Ascending aorta (tissue), 2 donors: ENCODE measurements at places on chromosomes 1 and 21. TPM values are rescaled to one million over a fixed set of nuclear protein-coding genes. Genes with fewer than 3 reads are reported as not detected.

The A3GALT2 gene
- not detected for total RNA-seq

The LCE2A gene
- not detected for total RNA-seq

The ELOA gene
- 22.6 TPM for total RNA-seq

The ATF3 gene
- 79.1 TPM for total RNA-seq

The CHTOP gene
- 58.9 TPM for total RNA-seq

The IRF6 gene
- 7.6 TPM for total RNA-seq

The HPDL gene
- not detected for total RNA-seq

The HTR6 gene
- total RNA-seq = not detected

The TRIM67 gene
- total RNA-seq = not detected

The UTP25 gene
- total RNA-seq = 3.6 TPM

DNA sequence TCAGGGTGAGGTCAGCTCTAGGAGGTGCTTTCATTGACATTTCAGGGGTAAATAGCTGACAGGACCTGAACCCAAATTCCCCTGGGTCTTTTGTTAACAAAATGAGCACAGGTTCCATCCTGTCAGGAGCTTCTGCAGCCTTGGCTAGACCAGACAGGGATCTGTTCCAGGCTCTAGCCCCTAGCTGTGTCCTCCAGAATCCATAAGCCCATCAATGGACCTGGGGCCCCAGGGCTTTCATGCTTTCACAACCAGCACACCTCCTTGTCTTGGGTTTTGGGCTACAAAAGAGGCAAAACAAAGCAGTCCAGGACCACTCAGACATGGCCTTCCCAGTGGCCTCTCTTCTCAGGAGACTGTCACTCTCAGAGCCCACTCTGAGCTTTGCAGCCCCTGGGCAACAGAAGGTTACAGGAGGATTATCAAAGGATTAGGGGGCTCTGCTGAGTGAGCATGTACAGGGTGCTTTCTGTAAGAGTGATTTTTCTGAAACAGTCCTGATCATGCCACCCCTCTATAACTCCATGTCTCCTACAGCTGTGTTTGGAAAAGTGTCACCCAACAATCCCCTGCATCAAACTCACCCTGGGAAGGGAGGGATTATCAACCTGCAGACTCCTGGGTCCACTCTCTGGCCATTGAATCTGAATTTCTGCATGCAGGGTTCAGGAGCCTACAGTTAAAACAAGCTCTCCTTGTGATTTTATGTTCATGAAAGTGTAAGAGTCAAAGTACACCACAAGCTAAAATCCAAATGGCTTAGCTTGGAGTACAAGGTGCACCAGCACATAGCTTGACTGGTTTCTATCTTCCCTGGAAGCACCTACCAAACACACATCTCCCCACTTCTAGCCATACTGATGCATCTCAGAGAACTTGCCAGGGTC, 67.7 kb upstream of the GCLM start:
- DNase-seq = no peak

- DNase-seq = no peak
Observed at GRCh38 chr1:179743679-179744400, 749 bp downstream of the FAM163A start.

DNA sequence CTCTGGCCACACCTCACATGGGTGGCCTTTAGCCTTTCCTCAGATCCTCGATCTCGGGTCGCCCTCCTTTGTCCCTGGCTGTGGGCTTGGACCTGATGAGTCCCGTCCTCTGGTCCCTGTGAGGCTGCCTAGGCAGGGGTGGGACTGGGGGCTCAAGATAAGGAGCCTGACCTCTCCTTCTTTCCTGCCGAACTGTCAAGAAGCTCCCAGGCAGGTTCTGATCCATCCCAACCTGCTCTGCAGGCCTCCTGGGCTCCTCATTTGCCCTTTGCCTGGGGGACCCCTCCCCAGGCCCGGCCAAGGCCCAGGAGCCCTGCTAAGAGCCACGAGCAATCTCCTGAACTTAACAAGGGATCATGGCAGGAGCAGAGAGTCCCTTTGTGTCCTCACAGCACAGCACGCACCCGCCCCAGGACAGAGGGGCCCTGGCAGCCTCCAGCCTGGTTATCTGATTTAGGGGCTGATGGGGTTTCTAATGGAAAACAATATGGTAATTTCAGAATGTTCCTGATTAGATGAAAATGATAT, 82.4 kb upstream of the POU3F1 start:
- no peak for DNase-seq

- no peak for DNase-seq
Observed at GRCh38 chr1:154940651-154941194, 4.2 kb upstream of the PMVK start.

GRCh38 chr1:203954788-203955552, 93.6 kb downstream of the SNRPE start:
- no peak for DNase-seq

DNA sequence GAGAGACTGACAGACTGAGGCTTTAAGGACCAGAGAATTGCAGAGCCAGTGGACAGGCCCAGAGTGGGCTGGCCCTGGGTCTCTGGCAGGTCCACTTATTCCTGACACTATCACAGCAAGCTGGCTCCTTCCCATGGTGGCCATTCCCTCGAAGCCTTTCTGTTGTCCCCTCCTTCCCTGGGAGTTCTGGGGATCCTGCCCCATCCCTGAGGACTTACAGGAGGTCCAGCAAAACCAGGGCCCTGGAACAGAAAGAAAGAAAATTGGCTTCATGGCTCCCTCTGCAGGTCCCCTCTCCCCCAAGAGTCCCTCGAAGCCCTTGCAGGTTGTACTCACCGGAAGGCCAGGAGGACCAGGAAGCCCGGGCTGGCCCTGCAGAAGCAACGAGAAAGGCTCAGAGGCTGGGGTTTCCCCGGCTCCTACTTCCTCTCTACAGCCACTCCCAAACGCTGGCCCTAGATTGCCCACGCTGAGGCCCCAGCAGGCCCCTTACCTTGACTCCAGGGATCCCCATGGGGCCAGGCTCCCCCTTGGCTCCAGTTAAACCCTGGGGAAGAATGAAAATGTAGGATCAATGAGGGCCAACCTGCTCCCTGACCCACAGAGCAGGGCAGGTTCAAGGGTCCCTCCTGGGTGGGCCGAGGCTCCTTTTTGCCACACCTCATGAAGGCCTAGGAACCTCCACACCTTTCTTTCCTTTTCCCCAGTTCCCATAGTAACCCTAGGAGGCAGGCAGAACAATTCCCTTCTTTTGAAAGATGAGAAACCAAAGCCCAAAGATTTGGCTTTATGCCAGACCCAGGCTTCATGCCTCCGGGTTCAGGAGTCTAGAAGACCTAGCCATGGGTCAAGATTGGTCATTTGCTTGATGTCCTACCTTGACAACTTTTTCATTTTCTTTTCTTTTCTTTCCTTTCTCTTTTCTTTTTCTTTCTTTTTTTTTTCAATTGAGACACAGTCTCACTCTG, 4.6 kb downstream of the COL9A2 start:
- no peak for DNase-seq

DNA sequence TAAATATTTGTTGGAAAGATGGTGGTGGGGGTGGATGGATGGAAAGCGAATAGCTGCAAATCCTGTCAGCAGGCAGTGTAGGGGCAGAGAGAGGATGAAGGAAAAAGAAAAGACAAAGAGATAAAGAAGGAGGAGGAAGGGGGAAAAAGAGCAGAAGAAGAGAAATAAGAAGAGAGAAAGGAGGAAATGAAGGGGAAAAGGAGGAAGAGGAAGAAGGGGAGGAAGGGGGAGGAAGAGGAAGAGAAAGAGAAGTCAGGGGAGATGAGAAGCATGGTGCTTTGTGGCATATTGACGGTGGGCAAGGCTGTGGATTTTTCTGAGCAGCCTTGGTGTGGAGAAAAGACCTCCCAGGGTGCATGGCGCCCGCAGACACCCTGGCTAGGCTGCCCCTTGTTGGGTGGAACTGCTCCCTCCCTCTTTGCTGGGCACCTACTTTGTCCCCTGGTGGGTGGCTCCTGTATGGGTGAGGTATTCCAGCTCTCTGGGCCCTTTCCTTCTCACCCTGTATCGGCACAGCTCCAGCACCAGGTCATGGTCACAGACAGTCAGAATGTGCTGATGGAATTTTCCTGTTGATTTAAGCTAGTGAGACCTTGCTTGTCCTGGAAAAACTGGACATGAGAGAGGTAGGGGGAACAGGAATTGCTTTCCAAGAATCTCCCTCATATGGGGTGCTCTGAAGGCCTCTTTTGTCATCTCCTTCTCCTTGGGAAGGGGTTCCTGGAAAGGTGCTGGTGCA, 45.7 kb upstream of the TLR5 start:
- no peak for DNase-seq

GRCh38 chr1:8847990-8848389, 30.5 kb downstream of the ENO1 start:
- no peak for DNase-seq

DNA sequence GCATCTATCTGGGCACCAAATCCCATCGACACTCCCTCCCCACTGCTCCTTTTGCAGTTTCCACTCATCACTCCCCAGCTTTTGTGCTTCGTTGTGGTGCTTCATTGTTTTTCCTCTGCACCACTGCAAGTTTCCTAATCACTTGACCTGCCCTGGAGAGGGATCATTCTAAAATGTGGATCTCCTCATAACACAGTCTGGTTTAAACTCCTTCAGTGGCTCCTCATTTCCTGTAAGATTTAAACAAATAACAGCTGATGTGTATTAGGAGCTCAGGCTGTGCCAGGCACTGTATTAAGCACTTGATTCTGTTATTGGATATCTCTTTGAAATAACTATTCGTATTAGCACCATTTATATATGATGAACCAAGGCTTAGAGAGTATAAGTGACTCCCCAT, 51.3 kb downstream of the MAP10 start:
- no peak for DNase-seq

DNA sequence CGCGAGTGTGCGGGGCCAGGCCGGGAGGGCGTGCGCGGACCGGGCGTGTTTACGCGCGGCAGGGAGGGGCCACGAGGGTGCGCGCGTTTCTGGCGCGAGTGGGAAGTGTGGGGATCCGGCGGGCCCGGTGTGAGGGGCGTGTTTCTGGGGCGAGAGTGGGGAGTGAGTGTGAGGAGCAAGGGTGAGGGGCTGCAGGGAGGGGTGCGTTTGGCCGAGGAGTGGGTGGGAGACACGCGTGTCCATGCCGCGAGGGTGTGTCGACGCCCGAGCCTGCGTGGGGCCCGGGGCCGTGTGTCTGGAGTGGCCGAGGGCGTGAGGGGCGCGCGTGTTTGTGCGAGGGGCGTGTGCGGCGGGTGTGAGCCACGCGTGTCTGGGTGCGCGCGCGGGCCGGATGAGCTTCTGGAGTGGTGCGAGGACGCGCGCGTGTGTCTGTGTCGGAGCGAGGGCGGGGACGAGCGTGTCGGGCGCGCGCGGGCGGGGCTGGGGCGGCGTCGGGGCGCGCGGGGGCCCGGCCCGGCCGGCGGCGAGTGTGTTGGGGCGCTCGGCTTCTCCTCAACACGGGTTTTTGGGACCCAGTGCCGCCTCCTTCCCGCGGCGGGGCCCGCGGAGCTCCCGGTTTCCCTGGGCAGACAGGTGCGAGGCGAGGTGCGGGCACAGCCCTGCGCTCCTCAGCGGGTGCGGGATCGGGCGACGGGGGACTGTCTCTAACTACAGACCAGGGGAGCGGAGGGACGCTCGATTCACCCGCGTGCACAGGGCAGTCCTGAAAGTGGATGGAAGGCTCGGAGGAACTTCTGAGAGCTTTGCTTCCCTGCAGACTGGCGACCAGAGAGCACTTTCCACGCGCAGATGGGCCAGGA, 65.8 kb upstream of the VAMP3 start:
- DNase-seq = no peak

- no peak for DNase-seq
Observed at GRCh38 chr1:170714938-170715337, 51.0 kb downstream of the PRRX1 start.

GRCh38 chr1:203479646-203480045, 4.0 kb downstream of the PRELP start:
- DNase-seq = no peak

DNA sequence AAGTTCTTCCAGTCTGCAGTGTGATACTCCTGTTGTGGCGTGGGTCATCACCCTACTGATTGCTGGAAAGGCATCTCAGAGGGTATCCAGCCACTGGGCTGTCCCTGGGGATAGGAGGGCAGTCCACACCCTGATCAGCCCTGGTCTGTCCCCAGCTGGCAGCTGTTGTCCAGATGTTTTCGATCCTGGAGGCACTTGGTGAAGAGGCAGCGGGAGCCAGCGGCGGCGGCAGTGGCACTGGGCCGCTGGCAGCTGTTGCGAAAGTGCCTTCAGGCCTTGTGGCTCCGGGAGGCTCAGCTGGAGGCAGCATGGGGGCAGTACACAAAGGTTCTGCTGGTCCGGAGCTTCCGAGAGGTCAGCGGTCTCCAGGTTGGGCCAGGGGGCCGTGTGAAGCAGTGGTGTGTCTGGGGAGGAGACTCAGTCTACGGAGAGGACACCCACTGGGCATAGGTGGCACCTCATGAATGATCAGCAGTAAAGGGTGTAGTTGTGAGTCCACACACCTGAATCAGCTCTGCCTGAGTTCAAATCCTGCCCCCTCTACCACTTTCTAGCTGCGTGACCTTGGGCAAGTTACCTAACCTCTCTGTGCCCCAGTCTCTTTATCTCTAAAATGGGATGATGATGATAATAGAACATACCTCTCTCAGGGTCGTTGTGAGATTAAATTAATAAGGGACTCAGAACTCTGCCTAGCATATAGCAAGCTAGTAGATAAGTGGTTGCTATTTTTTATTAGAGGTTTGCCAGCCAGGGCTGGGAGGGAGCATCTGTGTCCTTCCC, 6.1 kb downstream of the C1orf167 start:
- DNase-seq = no peak

DNA sequence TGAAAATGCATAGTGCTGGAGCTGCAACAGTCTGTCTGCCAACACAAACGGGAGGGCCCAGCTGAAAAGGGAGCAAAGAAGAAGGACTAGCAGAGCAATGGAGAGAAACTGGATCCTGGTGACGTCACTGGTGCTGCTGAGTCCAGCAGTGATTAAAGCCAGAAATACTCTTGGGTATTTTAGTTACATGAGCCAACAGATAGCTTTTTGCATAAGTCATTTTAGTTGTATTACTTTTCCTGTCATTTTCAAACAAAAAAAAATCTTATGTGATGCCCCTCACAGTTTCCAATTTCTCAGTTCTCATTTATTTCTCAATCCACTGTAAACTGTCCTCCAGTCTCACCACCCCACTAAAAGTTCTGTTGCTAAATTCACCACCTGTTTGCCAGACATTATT, 38.7 kb upstream of the NEK7 start:
- DNase-seq = no peak

- no peak for DNase-seq
Observed at GRCh38 chr1:96989302-96989701, 267.7 kb downstream of the PTBP2 start.

- DNase-seq = no peak
Observed at GRCh38 chr1:20197329-20197791, 11.0 kb upstream of the PLA2G2C start.

DNA sequence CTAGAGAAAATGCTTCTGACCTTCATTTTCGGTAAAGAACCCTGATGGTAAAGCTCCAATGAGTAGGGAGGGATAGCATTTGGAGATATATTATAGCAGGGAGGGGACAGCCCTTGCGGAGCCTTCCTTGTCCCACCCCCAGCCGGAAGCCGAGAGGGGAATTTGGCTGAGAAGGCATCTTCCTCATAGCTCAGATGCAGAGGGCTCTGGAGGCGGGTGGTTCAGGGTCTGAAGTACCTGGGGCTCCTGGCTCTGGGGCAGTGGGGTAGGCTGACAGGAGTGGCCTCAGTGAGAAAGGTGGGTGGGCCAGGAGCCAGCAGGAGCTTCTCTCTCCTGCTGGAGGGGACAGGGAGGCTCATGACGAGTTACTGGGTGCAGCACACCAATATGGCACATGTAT, 88.0 kb upstream of the IFFO2 start:
- no peak for DNase-seq
